ENCODE measurements at places on chromosomes 12 and 14.

- DNase-seq, result no peak
Measured at GRCh38 chr14:74525361-74525851, 31.8 kb downstream of the ISCA2 start.

DNA sequence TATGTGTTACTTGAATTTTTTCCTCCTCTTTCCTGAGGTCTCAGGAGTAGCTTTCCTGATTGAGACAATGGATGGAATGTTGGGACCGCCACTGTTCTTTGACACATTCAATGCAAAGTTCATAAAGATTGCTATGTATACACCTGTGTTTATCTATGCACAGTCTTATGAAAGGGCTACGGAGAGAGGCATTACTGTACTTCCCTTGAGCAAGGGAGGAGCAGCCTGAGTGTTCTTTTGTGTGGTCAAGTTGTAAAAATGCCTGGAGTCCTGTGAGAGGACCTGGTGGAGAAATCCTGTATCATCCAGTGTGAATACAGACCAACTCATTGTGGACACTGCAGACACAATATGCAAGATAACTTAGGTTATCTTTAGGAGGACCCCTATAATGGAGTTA is 1.2 kb downstream of the SRGAP1 start:
- DNase-seq, result no peak

DNA sequence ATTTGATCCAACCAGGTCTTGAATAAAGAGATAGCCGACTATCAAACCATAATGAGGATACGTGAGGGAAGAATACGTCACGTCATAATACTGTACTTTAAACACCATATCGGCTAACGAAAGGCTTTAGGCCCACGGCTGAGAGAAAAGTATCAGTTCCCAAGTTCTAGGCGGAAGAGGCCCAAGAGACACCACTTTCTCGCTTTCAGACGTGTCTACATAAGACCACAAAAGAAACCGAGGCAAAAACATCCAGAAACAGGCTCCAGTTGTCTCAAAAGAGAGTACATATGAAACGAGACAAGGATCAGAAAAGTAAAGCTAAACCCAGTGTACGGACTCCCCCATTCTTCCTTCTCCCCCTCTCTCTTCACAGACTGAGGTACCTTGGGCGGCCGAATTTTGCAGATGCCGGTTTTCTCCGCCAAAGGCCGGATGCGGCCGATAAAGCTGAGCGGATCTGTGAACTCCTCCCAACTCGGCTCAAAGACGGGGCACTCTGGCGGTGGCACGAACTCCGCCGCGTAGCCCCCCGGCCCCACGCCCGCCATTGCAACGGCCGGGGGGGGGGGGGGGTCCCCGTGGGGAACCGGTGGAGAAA is 479 bp downstream of the KDM5A start:
- DNase-seq, result no peak

DNA sequence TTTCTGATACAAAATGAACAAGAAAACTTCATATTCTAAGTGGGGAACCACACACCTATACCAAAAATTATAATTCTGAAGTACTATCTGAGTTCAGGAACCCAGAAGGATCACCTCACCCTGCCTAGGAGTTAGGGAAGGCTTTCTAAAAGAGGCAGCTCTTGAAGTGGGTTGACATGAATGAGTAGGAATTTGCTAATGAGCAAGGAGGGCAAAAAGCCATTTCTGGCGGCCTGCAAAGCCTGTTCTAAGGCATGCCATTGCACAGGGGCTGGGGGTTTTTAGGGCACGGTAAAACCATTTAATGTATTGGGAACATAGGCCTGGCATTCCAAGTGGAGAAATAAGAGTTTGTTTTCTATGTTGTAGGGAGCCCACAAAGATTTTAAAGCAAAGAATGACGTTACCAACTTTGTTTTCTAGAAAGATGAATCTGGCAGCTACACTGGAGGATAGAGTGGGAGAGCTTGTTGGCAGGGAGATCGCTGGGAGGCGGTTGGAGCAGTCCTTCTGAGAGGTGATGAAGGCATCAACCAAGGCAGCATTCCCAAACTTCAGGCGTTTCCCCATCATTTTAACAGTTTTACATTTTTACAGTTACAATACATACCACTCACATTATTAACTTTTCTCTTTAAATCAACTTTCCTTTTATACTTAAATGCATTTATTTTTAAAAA is 14.1 kb downstream of the IFT43 start:
- no peak for DNase-seq

- peak; percentile 86 for DNase-seq
Measured at GRCh38 chr14:74913986-74914573, 9.0 kb downstream of the RPS6KL1 start.

- DNase-seq, result no peak
Measured at GRCh38 chr14:100907240-100907639, 3.7 kb upstream of the RTL1 start.

GRCh38 chr14:36941783-36942521 is 230.5 kb downstream of the SLC25A21 start:
- DNase-seq, result peak; percentile 87

DNA sequence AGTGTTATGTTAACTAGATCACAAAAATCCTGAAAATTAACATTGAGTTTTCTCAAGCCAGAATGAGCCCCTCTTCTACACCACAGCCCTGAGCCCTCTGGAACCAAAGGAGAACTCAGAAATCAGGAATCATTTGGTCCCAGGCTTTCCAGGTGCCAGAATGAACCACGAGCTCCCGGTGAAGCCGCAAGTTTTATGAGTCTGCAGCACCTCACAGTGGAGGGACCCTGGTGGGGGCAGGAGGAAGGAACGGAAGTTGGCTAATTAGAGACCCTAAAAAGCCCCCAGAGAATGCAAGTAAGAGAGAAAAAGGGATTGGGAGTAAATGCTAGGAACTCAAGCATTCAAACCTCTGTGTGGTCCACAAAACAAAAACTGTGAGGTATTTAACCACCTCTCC is 52.9 kb upstream of the BCL2L14 start:
- no peak for DNase-seq

DNA sequence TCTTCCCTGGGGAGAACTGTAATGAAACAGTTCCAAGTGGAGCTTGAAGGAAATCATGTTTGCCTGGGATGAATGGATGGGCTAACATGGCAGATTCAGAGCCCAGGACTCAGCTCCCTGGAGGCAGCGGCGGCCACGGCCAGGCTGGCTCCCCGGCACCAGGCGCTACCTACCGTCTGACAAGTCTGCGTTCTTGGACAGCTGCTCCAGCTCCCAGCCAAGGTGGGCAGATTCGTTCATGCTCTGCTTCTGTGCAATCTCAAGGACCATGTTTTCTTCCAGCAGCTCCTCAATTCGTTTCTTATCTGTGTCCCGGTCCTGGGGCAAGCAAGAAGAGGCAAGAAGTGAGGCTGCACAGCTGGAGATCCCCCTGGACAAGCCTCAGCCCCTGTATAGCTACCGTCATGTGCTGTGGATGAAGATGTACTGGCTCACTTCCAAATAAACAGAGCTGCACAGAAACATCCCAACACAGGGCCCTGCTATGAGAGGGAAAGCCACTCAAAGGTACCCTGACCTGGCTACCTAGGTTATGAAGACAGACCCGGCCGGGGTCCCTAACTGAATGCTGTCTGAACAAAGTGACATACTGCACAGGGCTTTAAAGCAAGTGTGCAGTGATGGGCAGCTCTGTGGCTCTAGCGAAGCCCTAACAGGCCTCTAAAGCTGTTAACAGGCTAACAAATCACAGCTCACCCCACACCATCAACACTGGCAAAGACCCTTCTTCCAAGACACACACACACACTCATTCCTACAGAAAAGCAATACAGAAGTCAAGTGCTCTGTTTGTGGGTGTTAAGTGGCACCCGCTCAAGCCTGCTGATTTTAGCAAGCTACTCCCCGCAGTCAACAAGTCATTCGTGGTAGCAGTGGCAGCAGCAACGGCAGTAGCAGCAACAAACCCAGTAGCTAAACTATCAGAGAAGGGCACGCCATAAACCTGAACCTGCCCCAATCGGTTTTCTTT is 80.4 kb upstream of the GPR68 start:
- DNase-seq, result no peak

- DNase-seq, result no peak
Measured at GRCh38 chr12:58727521-58727920, 192.8 kb downstream of the LRIG3 start.

DNA sequence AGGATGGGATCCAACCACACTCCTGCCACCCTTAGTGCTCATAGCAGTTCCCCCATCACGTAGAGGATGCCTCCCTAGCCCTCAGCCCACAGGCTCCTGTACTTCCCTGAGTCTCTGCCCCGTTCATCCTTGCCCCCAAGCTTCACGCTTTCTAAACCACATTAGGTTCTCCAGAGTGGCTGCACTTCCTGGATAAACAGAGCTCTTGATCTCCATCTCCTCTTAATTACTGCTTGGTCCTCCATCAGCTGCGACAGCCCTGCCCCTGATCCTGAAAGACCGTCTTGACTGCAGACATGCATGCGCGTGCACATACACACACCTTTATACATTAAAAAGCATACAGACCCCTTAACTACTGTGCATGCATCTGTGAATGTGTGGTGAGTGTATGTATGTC is 530.0 kb downstream of the BCL11B start:
- no peak for DNase-seq

GRCh38 chr14:77122526-77123125 is 19.0 kb downstream of the ZDHHC22 start:
- no peak for DNase-seq

DNA sequence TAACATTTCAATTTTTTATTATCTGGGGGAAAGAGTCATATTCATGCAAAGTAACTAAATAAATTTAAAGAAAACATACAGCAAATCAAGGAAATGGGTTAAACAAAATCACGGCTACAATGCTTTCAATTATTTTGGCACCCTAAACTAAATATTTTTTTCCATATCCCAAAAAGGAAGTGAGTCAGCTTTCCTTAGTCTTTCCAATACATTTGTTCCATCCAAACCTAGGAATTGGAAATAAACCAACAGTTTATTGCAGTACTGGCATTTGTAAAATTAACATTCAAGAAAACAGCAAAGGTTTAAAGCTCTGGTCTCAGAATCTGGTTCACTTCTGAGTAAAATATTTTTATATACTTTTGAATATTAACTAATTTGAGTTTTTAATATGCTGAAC is 89.2 kb downstream of the BCL2L14 start:
- no peak for DNase-seq

GRCh38 chr12:59056966-59057365 is 136.7 kb upstream of the LRIG3 start:
- no peak for DNase-seq

- DNase-seq, result no peak
Measured at GRCh38 chr14:50225067-50225973, 6.1 kb downstream of the SOS2 start.

- no peak for DNase-seq
Measured at GRCh38 chr12:75716291-75717025, 205.0 kb upstream of the KRR1 start.

DNA sequence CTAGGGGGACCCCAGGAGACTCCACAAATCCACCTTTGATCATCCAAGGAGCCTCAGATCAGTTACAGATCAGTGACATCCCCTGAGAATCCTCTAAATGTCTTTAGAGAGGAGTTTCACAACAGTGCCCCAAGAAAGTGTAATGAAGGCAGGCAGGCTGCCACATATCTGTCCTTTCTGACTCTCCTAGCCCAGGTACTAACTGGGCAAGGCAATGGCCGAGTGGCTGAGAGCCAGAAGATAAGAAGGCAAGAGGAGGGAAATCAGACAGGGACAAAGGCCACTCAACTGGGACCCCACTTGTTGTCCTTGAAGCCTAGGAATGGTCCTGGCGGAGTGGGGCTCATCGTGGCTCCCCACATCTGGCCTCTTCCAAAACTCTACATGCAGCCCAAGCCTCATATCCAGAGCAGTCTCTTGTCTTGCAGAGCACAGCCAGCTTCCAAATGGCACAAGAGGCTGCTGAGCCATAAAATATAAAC is 11.6 kb downstream of the ACTN1 start:
- no peak for DNase-seq

DNA sequence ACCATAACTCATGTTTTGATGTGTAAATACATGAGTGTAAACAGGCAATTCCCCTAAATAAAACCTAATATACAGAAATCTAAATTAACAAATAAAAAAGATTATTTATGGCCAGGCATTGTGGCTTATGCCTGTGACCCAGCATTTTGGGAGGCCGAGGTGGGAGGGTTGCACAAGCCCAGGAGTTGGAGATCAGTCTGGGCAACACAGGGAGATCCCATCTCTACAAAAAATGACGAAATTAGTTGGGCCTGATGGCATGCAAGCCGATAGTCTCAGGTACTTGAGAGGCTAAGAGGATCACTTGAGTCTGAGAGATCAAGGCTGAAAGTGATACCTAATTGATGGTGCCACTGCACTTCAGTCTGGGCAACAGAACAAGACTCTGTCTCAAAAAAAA is 48.7 kb downstream of the BCAT1 start:
- no peak for DNase-seq

- no peak for DNase-seq
Measured at GRCh38 chr12:132481345-132481744, 8.6 kb upstream of the FBRSL1 start.

DNA sequence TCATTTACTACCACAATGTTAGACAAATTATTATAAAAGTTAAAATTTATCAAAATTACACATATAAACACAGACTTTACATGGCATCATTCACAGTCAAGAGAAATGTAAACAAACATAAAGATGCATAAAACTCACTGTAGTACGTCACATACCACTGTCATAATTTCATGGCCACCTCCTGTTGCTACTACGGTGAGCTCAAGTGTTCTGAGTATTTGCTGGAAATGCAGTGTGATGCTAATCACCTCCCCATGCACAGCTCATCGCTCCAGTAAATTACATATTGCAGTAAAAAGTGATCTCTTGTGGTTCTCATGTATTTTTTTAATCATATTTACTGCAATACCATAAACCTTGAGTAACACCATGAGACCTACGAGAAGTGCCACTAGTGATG is 247.7 kb upstream of the SFSWAP start:
- DNase-seq, result no peak

- no peak for DNase-seq
Measured at GRCh38 chr12:89971880-89972279, 263.2 kb upstream of the ATP2B1 start.

DNA sequence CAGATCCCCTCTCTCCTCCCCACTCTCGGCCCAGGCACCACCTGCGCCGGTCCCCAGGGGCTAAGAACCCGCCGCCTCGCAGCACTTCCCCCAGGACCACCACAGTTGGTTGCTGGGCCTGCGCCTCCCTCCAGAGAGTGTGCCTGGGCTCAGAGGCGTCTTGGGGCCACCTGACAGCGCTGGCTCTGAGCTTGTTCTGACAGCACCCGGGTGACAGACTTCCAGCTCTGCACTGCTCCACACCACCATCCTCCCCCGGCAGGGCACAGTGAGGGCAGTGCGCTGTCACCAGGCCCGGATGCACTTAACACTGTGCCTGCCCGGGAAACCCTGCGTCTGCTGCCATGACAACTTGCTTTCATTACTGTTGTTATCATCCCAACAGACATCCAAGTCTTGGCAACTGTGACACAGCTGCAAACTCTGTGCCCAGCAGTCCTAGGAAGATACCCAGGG is 6.6 kb downstream of the BRF1 start:
- DNase-seq, result no peak

GRCh38 chr14:64340560-64341196 is 46.5 kb upstream of the ESR2 start:
- no peak for DNase-seq

DNA sequence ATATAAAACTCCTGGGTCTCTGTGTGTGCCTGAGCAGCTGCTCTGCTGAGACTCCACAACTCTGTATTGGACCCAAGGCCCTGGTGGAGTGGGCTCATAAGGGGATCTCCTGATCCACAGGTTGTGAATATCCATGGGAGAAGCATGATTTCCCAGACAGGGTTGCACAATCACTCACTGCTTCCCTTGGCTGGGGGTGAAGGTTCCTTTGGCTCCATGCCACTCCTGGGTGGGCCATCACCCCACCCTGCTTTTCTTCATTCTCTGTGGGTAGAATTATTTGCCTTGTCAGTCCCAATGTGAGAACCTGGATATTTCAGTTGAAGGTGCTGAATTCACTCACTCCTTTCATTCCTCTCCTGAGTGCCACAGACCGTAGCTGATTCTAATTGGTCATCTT is 205.2 kb upstream of the TMEM260 start:
- peak; percentile 60 for DNase-seq
